IgD-negative memory B cell (primary cell): ENCODE measurements at places on chromosomes 2 and 18. TPM values are rescaled to one million over a fixed set of nuclear protein-coding genes. Genes with fewer than 3 reads are reported as not detected.

The PSMA8 gene
- polyA plus RNA-seq: 4.1 TPM

The RNU2-63P gene
- not detected for polyA plus RNA-seq

The EML6 gene
- 3.8 TPM for polyA plus RNA-seq

The TBR1 gene
- polyA plus RNA-seq: not detected

The KYNU gene
- polyA plus RNA-seq: 59.5 TPM

The HJURP gene
- polyA plus RNA-seq: not detected

The IL1RL2 gene
- polyA plus RNA-seq: not detected

The RND3 gene
- polyA plus RNA-seq: not detected

The TMEM200C gene
- not detected for polyA plus RNA-seq

The INHBB gene
- polyA plus RNA-seq: not detected

The REEP1 gene
- polyA plus RNA-seq: not detected

The TEKT4 gene
- polyA plus RNA-seq: not detected

The STPG4 gene
- polyA plus RNA-seq: not detected

The IER3IP1 gene
- polyA plus RNA-seq: 12.7 TPM

The SP9 gene
- not detected for polyA plus RNA-seq

The SERPINB13 gene
- polyA plus RNA-seq: not detected

The TCF4 gene
- 256 TPM for polyA plus RNA-seq

The SNRNP200 gene
- 79.3 TPM for polyA plus RNA-seq

The ZNF892 gene
- polyA plus RNA-seq: 0.53 TPM

The KLHL41 gene
- not detected for polyA plus RNA-seq
